ENCODE measurements at places on chromosomes 1 and 21. TPM values are rescaled to one million over a fixed set of nuclear protein-coding genes. Genes with fewer than 3 reads are reported as not detected.

IGFN1 gene
- not detected for total RNA-seq

RUNX3 gene
- total RNA-seq, result 4.6 TPM

EPS8L3 gene
- not detected for total RNA-seq

SLAMF7 gene
- total RNA-seq, result 0.14 TPM

BMP8B gene
- under 0.01 TPM for total RNA-seq

ZMPSTE24 gene
- total RNA-seq, result 45.6 TPM

CD1B gene
- total RNA-seq, result not detected

Data from airway epithelial cell (primary cell).